Lower lobe of right lung (tissue), 2 donors: ENCODE measurements at places on chromosomes 12 and 14. TPM values are rescaled to one million over a fixed set of nuclear protein-coding genes. Genes with fewer than 3 reads are reported as not detected.

GRCh38 chr12:13670285-13670866 is 311.0 kb downstream of the GRIN2B start:
- no peak for DNase-seq
- H3K4me1 ChIP-seq = no peaks in the 10 kb centered on the region
- H3K36me3 ChIP-seq = no peaks in the 10 kb centered on the region
- H3K27me3 ChIP-seq = peaks cover 8% of the 10 kb centered on the region
- H3K27ac ChIP-seq = no peak overlapping the region

- no peaks in the 10 kb centered on the region for H3K27me3 ChIP-seq
- no peak overlapping the region for H3K4me3 ChIP-seq
These were observed 182.0 kb upstream of the DCN start for GRCh38 chr12:91364471-91365184.

Gene POTEM
- total RNA-seq = not detected

DNA sequence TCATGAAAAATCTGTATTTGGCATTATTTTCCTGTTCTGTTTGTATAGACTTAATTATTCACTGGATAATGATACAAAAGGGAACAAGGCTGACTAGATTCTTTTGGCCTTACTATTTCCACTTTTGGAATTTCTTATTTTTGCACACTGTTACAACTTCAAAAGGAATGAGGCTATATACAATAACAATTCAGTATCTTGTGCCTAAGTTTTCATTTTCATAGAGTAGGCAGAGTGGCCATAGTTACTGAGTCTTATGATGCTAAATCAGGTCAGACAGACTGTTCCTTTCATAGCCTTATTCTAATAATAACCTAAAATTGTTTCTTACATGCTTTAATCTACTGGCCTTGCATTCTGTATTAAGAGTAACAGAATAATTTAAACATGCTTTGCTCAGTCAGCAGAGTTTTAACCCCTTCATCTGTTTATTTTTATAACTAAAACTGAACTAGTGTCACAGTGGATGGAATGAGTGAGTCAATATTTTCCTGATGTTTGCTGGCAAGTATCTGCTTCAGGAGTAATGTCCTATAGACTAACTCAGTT is 10.5 kb downstream of the TTC8 start:
- no peak for DNase-seq
- H3K27me3 ChIP-seq = no peaks in the 10 kb centered on the region
- H3K4me3 ChIP-seq = no peak overlapping the region
- peak overlapping the region; percentile 27 for H3K27ac ChIP-seq

Gene AQP2
- total RNA-seq = not detected

Gene SYNDIG1L
- total RNA-seq = 1.6 TPM

GRCh38 chr12:50440288-50440687 is 39.6 kb downstream of the LARP4 start:
- no peak overlapping the region for H3K4me3 ChIP-seq
- peaks cover 97% of the 10 kb centered on the region for H3K36me3 ChIP-seq
- DNase-seq = no peak
- no peaks in the 10 kb centered on the region for H3K4me1 ChIP-seq
- no peak overlapping the region for H3K27ac ChIP-seq

DNA sequence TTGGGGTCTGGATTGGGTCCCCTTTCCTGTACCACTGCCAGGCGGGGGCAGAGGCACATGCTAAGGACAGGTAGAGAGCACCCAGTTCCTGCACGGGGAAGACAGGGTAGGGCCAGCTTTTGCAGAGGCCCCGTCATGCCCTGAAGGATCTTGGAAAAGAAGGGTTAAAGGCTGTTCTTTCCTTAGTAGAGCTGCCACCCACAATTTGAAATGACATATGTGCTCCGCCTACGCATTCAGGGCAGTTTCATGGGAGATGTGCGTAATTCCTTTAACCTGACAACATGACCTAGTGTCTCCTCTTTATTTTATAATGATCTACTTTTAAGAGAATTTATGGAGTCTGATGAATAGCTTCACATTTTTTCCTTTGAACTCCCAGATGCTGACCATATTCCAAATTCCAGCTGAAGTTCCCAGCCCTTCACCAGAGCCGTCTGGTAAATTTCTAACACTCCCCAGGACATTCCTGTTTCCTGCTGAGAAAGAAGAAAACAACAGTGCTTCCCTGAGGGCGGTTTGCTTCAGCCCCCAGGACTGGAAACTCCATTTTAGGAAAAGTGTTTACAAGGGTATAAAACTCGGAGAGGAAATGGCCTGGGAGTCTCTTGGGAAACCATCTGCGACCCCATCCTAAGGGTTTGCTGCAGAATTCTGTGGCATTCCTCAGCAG is 58.9 kb upstream of the PLEKHG3 start:
- H3K36me3 ChIP-seq = no peaks in the 10 kb centered on the region
- no peaks in the 10 kb centered on the region for H3K27me3 ChIP-seq
- DNase-seq = no peak
- H3K4me3 ChIP-seq = no peak overlapping the region
- no peaks in the 10 kb centered on the region for H3K4me1 ChIP-seq

Gene GALC
- 59.4 TPM for total RNA-seq

- H3K4me3 ChIP-seq = no peak overlapping the region
- H3K36me3 ChIP-seq = peaks cover 49% of the 10 kb centered on the region
- peaks cover 19% of the 10 kb centered on the region for H3K4me1 ChIP-seq
- H3K27ac ChIP-seq = no peak overlapping the region
- no peak for DNase-seq
- no peaks in the 10 kb centered on the region for H3K27me3 ChIP-seq
These were observed 198.7 kb upstream of the BCL2L14 start for GRCh38 chr12:11872055-11872454.

Gene OTOGL
- 0.32 TPM for total RNA-seq
